Right ventricle myocardium inferior (tissue), 1 donor: ENCODE measurements at places on chromosomes 6 and 20. TPM values are rescaled to one million over a fixed set of nuclear protein-coding genes. Genes with fewer than 3 reads are reported as not detected.

Gene JPH2
- 197 TPM for total RNA-seq

DNA sequence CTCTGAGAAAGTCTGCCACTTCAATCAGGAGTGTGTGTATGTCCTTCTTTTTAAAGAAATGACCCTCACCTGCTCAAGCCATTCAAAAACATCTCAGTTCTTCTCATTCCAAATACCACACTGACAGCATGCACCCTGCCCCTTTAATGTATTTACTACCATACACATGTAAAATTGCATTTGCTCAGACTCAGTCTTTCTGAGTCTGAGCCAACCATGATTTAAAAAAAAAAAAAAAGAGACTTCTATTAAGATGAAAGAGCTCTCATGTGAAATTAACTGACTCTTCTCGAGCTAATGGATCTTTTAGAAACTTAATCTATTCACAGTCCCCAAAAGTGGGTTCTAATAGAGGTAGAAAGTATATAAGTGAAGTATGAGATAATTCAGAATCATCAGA lies 1.4 kb upstream of the FILIP1 start:
- DNase-seq, result no peak

DNA sequence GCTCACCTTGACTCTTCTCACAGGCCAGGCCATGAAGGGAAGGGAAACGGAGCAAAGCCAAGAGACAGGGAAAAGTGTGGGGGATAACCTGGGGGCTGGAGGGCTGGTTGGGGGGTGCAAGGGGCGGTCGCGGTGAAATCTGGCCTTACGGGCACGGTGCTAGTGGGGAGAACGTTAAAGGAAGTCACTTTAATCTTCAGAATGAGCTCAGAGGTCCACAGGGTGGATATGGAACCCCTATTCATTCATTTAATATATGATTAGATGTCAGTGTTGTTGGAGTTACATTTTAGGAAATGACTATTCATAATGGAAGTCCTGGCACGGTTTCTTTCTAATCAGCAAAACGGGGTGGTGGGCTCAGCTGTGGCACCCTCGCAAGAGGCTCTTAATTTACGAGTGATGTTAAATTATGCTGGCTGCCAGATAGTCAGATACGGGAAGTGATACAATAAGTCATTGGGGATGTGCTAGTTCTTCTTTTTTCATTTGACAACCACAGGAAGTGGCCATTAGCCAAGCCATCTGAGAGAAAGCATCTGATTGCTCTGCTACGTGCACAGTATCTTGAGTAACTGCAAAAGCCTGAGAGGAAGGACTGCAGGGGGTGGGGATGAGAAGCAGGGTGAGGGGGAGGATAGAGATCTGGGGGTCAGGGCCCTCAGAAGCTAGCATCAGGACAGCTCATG lies 253.0 kb downstream of the QKI start:
- no peak for DNase-seq

DNA sequence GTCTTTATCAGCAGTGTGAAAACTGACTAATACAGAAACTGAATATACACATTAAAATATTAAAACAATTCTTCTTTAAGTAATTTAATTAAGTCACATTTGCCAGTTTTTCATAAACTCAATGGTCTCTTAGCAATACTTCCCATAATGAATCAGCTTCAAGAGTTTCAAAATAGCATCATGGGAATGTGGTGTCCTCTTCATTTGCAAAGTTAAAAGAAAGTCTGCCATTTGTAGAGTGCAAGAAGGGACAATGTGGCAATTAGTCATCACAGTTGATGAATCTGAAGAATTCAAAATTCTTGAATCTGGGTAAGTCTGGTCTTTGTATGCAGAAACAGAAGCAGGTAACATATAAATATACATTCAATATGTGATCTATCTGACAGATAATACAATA lies 38.7 kb downstream of the SYNE1 start:
- no peak for DNase-seq

DNA sequence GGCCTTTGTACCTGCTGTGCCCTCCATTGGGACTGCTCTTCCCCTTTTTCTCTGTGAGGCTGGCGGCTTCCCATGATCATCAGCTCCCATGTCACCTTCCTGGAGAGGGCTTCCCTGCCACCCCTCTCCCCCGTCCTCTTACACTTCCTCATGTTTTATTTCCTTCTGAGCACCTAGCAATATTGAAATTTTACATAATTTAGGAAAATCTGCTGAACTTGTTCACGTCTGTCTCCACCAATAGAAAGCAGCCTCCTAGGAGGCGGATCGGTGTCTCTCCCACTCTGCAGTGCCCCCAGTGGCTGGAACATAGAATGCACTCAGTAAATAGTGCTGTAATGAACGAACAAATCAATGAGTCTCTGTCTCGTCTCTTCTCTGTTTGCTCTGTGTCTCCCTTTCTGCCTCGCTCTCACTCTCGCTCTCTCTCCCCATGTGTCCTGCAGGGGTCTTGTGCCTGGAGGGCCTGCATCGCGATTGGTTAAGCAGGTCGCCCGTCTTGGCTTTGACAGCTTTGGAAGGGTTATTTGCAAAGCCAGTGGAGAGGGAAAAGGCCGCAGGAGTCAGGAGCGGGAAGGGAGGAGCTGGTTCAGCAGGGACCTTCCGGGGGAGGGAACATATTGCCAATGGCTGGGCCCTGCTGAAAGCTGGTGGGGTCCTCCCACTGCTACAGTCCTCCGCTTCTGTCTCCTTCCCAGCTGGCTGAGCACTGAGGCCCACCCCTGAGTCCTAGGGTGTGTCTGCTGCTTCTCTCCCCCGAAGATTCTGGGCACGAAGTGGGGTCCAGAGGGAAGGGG lies 12.1 kb upstream of the OCSTAMP start:
- no peak for DNase-seq

Gene BHLHE23
- total RNA-seq, result not detected

Gene FERMT1
- 1.5 TPM for total RNA-seq
